Dorsolateral prefrontal cortex (tissue), 122 donors: ENCODE measurements at places on chromosomes 5 and 9. TPM values are rescaled to one million over a fixed set of nuclear protein-coding genes. Genes with fewer than 3 reads are reported as not detected.
A peak's percentile ranks its signal among the peaks of the same experiment; 100 is the strongest.

DNA sequence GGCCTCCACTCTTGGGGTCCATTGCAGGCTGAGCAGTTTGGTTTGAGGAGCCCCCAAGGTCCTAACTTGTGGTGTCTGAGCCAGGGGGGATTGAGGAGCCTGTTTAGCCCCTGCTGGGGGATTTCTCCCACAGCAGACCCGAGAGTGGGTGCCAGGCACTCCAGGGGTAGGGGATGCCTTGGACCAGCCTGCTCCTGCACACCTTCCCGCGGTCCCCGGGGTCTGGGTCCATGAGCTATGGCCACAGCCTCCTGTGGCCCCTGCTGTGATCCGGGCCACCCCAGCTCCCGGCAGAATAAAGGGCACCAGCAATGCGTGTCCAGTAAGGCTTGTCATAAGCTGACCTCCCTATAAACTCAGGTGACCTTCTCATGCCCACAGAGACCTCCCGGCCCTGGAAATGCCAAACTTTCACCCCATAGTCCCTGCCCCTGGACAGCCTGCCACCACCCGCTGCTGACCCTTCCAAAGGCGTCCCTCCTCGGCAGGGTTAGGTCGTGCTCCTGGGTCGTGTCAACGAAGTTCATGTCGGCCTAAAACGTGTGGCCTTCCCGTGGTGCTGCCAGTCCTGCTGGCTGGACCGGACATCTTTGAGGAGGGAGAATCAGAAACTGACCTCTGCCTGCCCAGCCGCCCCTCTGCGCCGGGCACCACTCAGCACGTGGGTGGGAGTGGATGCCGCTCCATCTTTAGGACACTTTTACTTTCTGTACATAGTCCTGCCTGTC, 137.6 kb downstream of the MRPL36 start:
- no peak for DNase-seq

- DNase-seq = no peak
These were observed 28.8 kb downstream of the SMARCA2 start for GRCh38 chr9:2043881-2044462.

GRCh38 chr5:150143350-150144245, 12.0 kb downstream of the PDGFRB start:
- DNase-seq = no peak

GRCh38 chr5:64147849-64148441, 17.7 kb upstream of the RNF180 start:
- peak; percentile 74 for DNase-seq

GRCh38 chr5:9707732-9708462, 77.7 kb upstream of the TAS2R1 start:
- DNase-seq = no peak

Gene TMEM174
- not detected for total RNA-seq

Gene PCDHA9
- total RNA-seq = 2.8 TPM

GRCh38 chr9:91131433-91131839, 230.3 kb downstream of the AUH start:
- no peak for DNase-seq

GRCh38 chr5:61162832-61163567, 732 bp upstream of the SMIM15 start:
- no peak for DNase-seq

Gene SNCB
- 479 TPM for total RNA-seq

- no peak for DNase-seq
These were observed 77.0 kb downstream of the ABCA1 start for GRCh38 chr9:104850786-104851545.

- no peak for DNase-seq
These were observed 103.6 kb downstream of the TSSK1B start for GRCh38 chr5:113331209-113331551.

Gene PMPCA
- total RNA-seq = 43.5 TPM

DNA sequence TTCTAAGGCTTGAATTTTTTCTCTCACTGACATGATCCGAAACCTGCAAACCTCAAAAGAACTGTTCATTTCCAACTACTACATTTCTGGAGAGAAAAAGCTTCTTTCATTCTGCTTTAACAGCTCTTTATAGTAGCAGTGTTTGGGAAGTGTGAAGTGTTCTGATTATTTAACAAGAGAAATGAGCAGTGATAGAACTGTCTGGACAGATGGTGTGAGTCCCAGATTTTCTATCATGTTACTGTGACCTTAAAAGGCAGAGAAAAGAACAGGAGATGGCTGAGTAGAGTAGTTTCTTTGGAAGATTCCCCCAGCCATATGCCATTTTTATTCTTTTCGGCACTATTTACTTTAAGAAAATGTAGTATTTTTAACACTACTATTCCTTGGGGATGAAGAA, 41.3 kb upstream of the TAL2 start:
- DNase-seq = no peak

Gene C9
- total RNA-seq = not detected
